NCI-H526 (cell line): ENCODE measurements at places on chromosomes 3 and 15.

GRCh38 chr3:43573576-43573975 is 48.2 kb downstream of the ANO10 start:
- DNase-seq: no peak

- DNase-seq: no peak
These were observed 180.3 kb upstream of the UBE3A start for GRCh38 chr15:25619076-25619475.

GRCh38 chr3:29521751-29522150 is 240.9 kb downstream of the RBMS3 start:
- DNase-seq: no peak

DNA sequence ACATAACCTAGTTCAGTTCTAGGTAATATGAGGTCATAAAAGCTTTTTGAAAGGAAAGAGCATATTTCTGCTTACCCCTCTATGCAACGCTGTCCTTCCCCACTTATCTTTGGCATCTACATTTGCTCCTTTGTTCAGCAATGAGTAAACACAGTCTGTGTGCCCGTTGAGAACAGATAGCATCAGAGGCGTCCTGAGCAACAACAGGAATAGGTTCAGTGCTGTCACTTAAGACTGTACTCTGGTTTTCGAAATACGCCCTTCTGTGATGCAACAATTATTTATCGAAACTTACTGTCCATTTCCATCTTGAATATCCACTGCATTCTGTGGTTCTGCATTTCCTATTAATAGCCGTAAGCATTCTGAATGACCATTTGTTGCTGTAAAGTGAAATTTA is 84.4 kb downstream of the BTD start:
- DNase-seq: no peak

- peak; percentile 3 for DNase-seq
These were observed 11.6 kb downstream of the TSEN2 start for GRCh38 chr3:12495749-12496452.

DNA sequence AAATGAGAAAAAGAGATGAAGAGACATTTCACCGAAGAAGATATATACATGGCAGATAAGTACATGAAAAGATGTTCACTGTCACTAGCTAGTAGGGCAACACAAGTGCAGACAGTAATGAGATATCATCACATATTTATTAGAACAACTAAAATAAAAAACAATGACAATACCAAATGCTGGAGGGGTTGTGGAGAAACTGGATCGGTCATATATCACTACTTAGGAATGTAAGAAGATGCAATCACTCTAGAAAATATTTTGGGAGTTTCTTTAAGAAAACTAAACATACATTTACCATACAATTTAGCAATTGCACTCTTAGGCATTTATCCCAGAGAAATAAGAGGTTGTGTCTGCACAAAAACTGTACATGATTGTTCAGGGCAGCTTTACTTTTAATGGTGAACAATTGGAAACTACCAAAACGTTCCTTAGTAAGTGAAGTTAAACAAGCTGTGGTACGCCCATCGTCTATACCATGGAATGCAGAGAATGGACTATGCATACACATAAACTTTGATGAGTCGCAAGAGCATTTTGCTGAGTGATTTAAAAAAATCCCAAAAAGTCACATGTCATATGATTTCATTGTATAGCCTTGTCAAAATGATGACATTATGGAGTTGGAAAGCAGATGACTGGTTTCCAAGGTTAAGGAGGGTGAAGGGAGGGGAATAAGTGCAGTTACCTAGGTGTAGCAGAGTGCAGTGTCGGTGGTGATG is 149.0 kb upstream of the UBE3A start:
- no peak for DNase-seq

- no peak for DNase-seq
These were observed 47.0 kb downstream of the ZNF445 start for GRCh38 chr3:44430466-44430865.

DNA sequence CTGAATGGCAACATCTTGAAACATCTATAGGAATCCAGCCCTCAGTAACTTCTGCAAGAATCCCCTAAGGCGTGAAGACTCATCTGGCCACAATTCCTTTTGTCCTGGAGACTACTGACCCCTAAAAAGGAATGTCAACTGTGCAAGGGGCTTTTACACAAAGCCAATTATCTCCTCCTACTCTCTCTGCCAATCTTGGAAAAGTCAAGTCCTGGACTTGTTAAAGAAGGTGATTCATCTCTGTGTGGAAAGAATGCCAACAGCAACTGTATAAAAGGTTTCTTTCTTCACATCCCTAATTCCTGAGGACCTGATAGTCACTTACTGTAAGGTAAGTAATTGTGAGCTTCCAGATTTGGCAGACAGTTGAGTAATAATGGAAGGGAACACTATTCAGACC is 22.3 kb downstream of the THRB start:
- DNase-seq: no peak

DNA sequence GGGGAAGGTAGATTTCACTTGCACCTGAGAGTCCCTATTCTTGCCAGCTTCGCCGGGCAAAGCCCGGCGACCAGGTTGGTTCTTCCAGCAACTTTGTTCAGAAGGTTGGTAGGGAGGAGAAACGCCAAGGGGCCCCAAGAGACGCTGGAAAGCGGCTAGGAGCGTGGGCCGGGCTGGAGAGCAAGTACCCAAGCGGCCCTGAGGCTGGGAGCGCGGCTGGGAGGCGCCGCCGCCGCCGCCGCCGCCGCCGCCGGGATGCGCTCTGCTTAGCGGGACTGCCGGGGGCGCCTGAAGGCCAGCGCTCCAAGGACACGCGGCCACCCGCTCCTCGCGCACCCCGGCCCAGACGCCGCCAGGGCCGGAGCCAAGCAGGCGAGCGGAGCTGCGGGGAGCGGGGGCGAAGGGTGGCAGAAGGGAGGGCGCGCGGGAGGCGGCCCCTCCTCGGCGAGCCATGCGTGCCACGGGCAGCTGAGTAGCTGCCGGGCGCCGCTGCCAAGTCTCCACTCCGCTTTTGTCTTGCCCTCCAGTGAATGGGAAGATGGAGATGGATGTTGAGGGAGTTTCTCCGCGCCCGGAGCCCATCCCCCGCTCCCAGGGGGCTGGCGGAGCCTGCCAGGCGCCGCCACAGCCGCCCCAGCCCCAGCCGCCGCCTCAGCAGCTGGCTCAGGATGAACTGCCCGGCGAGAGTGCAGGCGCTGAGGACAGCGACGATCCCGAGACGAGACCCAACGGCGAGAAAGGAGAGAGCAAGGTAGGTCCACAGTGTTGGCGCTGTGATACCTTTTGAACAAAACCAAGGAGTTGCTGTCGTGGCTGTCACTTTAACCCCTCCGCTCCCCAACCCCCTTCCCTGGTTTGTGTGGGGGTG is 227.4 kb upstream of the AZI2 start:
- peak; percentile 61 for DNase-seq

DNA sequence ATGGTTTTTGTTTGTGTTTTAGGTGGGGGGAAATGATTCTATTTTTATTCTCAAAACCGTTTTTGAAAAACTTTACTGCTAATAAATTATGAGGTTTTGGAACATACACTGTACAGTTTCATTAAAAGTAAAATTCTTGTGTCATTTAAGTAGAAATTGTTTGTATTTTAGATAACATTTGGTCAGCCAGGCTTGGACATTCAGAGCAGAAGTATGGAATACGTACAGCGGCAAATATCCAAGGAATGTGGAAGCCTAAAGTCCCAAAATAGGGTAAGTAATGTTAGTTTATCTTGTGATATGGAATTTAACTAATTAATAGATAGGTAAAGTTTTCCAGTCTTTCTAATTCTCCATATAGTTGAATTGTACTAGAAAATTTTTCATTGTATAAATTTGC is 96.6 kb downstream of the SPRED1 start:
- DNase-seq: no peak

- DNase-seq: no peak
These were observed 1100.3 kb downstream of the TBL1XR1 start for GRCh38 chr3:176097027-176097426.

GRCh38 chr15:66050264-66050663 is 181.0 kb downstream of the RAB11A start:
- no peak for DNase-seq

DNA sequence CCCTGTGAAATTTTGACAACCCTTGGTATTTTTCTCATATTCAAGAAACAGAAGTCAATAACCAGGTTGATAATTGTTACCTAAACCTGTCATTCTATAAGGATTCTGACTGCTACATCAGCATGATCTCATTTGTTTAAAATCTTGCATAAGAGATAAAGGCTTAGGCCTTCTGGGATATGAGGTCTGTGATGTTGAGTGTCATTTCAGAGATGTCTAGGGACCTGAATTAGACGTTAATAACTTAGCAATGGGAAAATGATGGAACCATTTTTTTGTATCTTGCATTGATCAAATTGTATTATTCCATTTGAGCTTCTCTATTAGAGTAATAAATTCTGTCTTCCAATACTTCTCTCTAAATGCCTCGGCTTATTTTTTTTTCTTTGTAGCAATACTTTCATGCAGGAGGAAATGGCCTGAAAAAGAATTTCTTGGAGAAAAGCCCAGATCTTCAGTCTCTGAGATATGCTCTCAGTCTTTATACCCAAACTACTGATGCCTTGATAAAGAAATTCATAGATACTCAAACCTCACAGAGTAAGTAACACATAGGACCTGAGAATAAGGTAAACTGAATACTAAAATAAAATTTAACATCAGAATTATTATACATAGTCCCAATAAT is 589.3 kb downstream of the UNC13C start:
- DNase-seq: no peak

- no peak for DNase-seq
These were observed 46.1 kb downstream of the USP50 start for GRCh38 chr15:50500352-50500751.

GRCh38 chr3:160665784-160666526 is 11.0 kb upstream of the ARL14 start:
- peak; percentile 77 for DNase-seq

DNA sequence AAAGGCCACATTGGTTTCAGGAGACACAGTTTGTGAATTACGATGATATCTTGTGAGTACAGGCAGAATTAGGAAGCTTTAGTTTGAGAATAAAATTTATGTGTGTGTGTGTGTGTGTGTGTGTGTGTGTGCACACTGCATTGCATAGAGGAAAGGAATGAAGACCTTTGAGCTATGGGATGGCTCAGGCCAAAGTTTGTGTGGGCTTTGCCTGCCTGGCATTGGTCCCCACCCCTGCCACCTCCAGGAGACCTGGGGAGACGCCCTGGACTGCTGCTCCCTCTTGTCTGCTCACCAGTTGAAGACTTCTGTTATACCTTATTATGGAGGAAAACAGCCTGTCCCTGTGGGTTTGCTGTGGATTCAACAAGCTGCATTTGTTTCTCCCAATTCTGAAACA is 37.2 kb downstream of the TIGIT start:
- no peak for DNase-seq

DNA sequence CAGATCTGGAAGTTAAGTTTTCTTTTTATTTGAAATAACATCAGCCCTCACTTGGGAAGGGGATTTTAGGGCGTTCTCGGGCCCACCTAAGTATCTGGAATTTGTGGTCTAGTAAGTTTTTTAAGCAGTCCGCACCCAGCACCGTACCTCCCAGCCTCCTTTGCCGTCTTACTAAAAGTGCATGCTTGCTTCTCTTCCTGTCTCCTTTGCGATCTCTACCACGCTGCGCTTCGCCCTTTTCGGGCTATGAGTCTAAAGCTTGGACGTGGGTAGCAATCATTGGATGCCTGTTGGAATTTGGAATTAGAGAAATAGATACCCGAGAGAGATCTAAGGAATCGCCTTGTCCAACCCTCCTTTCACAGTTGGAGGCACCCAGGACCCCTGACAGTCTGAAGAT is 1.1 kb downstream of the THSD4 start:
- no peak for DNase-seq

DNA sequence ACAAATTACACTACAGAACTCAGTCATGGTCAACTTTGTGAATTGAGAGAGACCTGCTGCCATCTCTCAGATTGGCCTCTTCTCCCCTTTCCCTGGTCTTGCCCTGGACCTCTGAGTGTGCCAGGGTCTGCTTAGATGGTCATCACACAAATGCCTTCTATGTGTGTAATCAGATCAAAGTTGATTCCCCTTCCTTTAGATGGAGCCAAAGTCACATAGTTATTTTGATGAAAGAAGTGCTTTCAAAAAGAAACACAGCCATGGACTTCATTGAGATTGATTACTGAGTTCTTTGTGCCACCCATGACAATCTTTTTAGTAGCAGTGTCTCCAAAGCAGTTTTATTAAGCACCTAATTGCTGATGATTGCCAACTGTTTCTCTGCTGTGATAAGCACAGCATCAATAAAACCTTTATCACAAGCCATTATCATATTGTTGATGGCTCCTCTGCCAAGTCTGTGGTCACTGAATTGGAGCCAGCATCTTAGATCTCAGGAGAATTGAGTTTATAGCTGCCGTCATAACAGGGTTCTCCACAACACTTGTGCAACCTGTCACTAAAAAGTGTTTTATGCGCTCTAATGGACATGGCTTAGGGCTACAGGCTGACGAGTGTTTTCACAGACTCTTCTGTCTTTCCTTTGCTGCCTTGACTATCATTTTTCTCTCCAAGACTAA is 149.7 kb upstream of the NUDT16 start:
- DNase-seq: peak; percentile 20

DNA sequence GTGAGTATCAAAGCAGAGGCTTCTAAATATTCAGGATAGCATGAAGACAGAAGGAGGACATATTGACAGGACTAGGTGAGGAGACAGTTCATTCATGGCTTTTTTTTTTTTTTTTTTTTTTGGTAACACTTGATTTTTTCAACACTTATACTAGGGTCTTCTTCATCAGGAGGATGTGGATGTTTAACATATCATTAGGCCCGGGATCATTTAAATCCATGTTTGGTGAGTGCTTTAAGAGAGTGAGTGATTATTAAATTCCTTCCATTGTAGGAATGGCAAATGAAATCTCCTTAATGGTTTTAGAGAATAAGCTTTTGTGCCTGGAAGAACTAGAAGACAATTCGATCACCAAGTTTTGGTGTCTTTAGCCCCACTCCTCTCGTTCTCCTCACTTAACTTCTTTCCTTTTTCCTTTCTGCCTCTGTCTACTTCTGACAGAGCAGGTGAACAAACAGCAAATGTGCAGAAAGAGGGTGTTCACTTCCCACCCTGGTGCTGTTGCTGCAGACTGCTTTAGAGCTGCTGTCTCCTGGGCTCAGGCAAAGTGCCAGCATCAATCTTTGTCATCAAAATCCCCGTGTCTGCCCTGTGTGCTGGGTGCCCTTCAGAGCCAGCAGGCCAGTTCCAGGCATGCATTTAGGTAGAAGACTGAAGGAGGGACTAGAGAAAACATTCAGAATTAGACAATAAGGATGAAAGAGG is 35.6 kb upstream of the RAB11A start:
- DNase-seq: no peak

GRCh38 chr15:58479941-58480340 is 48.1 kb downstream of the LIPC start:
- no peak for DNase-seq

DNA sequence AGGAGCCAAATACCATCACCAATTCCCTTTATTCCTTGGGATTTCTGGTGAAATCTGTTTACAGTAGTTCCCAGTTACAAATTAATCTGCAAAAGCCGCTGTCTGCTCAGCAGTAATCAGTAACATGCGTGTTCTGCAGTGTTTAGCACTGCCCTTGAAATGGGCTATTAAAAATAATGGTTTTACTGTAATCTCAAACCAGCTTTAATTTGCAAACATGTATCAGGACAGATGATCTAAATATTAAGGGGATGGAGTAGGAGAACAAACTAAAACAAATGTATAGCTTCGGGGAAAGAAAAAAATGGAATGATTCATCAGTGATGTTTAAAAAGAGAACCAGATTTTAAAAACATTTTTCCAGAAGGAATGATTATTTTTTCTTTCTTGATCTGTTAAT is 513.2 kb downstream of the MECOM start:
- DNase-seq: no peak

GRCh38 chr3:82038556-82038955 is 277.1 kb upstream of the GBE1 start:
- DNase-seq: no peak

- no peak for DNase-seq
These were observed at the start of gene PIGZ for GRCh38 chr3:196968233-196969133. PIGZ (minus strand) TSS chr3:196968833; CDS start chr3:196952031, 16,802 bp downstream.
